Foreskin keratinocyte (primary cell): ENCODE measurements at places on chromosomes 4 and X. TPM values are rescaled to one million over a fixed set of nuclear protein-coding genes. Genes with fewer than 3 reads are reported as not detected.

The TMEM154 gene
- total RNA-seq = 102 and 118 TPM in 2 replicates

The MAGEA2 gene
- not detected in 2 replicates for total RNA-seq

The GPR50 gene
- total RNA-seq = not detected in 2 replicates

The VCX gene
- total RNA-seq = not detected in 2 replicates

The FREM3 gene
- not detected in 2 replicates for total RNA-seq

The NMU gene
- total RNA-seq = 0.27 and 2.8 TPM in 2 replicates

The IL1RAPL2 gene
- total RNA-seq = 0.14 and 0.37 TPM in 2 replicates

The CCSER1 gene
- total RNA-seq = 0.81 and 1.1 TPM in 2 replicates

The ADH1A gene
- not detected in 2 replicates for total RNA-seq

The OFD1 gene
- 10.2 and 11.3 TPM in 2 replicates for total RNA-seq

The CPXCR1 gene
- total RNA-seq = not detected in 2 replicates

The SAGE1 gene
- not detected in 2 replicates for total RNA-seq

The STBD1 gene
- total RNA-seq = 2.5 and 3.2 TPM in 2 replicates

The ADRA2C gene
- 0.04 and 0.10 TPM in 2 replicates for total RNA-seq

The PCYT1B gene
- total RNA-seq = 2.2 and 4.6 TPM in 2 replicates

The RAB39B gene
- 0.03 TPM in 1 of 2 replicates, not detected in the other for total RNA-seq

The PASD1 gene
- not detected in 2 replicates for total RNA-seq

The APLN gene
- total RNA-seq = 1.6 and 8.2 TPM in 2 replicates

The LNX1 gene
- 0.25 and 0.34 TPM in 2 replicates for total RNA-seq

The PHOX2B gene
- total RNA-seq = not detected in 2 replicates

The TMEM150C gene
- 0.14 TPM in 2 replicates for total RNA-seq

The RIPPLY1 gene
- total RNA-seq = not detected in 2 replicates

The RNF212 gene
- 0.17 and 0.35 TPM in 2 replicates for total RNA-seq

The DUSP21 gene
- not detected in 2 replicates for total RNA-seq

The ENPP6 gene
- total RNA-seq = not detected in 2 replicates

The SLC26A1 gene
- total RNA-seq = not detected in 2 replicates

The TEC gene
- total RNA-seq = 0.07 and 0.24 TPM in 2 replicates

The FAM156A gene
- total RNA-seq = 7.8 and 9.5 TPM in 2 replicates

The ZGRF1 gene
- 12.0 and 13.0 TPM in 2 replicates for total RNA-seq

The HPSE gene
- 12.1 and 13.0 TPM in 2 replicates for total RNA-seq

The MAP3K15 gene
- 0.07 and 0.10 TPM in 2 replicates for total RNA-seq

The UGT2B17 gene
- not detected in 2 replicates for total RNA-seq

The AGTR2 gene
- total RNA-seq = not detected in 2 replicates

The RS1 gene
- not detected in 2 replicates for total RNA-seq

The PARM1 gene
- total RNA-seq = 0.07 and 0.10 TPM in 2 replicates

The IL2 gene
- not detected in 2 replicates for total RNA-seq

The FRMPD3 gene
- total RNA-seq = not detected in 2 replicates

The ENPEP gene
- under 0.01 TPM in 1 of 2 replicates, not detected in the other for total RNA-seq

The GLOD5 gene
- total RNA-seq = not detected in 2 replicates

The MTNR1A gene
- total RNA-seq = not detected in 2 replicates

The SLC38A5 gene
- total RNA-seq = 170 and 252 TPM in 2 replicates

The GCNA gene
- total RNA-seq = 0.39 and 0.41 TPM in 2 replicates

The MAGEA4 gene
- total RNA-seq = not detected in 2 replicates

The USP17L29 gene
- total RNA-seq = not detected in 2 replicates

The TRMT44 gene
- total RNA-seq = 12.1 and 12.9 TPM in 2 replicates

The GPRIN3 gene
- total RNA-seq = not detected in 2 replicates

The CSAG1 gene
- not detected in 2 replicates for total RNA-seq

The ACTRT1 gene
- not detected in 2 replicates for total RNA-seq
